Fibroblast of skin of back (primary cell): ENCODE measurements at places on chromosomes 7 and 10.

DNA sequence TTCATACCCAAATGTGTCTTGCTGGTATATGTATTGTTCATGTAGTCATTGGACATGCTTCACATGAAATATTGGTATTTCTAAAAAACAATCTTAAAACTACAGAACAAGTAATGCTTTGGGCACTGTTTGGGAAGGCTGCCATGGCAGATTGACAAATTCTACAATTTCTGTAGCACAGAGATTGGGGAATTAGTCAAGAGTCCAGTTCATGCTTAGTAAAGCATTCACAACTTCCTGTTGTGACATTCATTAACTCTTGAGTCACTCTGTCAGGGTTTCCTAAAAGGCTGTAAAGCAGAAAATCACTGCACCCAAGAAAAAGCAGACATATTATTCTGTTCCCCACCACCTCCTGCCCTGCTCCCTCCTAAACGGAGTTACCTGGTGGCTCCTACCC is 398.9 kb downstream of the PHTF2 start:
- peak; percentile 66 for DNase-seq

DNA sequence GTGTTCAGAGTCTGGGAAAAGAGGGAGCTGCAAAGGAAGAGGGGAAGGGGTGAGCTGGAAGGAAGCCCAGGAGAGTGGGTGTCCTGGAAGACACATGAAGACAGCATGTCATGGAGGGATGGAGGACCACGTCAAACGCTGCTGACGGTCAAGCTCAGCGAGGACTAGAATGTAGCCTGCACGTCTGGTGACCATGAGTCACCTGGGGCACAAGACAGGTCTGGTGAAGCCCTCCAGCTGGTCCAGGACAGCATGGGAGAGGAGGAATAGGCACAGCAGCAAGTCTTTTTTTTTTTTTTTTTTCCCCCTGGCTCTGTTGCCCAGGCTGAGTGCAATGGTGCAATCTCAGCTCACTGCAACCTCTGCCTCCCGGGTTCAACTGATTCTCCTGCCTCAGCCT is 19.6 kb upstream of the AMZ1 start:
- no peak for DNase-seq

GRCh38 chr7:21041666-21042065 is 255.0 kb upstream of the SP8 start:
- DNase-seq = no peak

GRCh38 chr7:54360075-54360840 is 181.9 kb upstream of the VSTM2A start:
- no peak for DNase-seq

- no peak for DNase-seq
These were observed 228.6 kb upstream of the TMEM72 start for GRCh38 chr10:44682507-44682906.

- DNase-seq = no peak
These were observed 52.1 kb downstream of the INPP5A start for GRCh38 chr10:132589681-132590080.

DNA sequence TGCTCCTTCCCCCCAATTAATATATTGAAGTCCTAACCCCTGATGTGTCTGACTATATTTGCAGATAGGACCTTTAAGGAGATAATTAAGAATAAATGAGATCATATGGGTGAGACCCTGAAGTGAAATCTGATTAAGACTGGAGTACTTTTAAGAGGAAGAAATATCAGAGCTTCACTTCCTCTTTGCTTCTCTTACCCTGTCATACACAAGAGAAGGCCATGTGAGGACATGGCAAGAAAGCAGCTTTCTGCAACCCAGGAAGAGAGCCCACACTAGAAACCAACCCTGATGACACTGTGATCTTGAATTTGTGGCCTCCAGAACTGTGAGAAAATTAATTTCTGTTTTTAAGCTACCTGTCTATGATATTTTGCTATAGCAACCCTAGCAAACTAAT is 44.2 kb downstream of the JMJD1C start:
- DNase-seq = no peak

DNA sequence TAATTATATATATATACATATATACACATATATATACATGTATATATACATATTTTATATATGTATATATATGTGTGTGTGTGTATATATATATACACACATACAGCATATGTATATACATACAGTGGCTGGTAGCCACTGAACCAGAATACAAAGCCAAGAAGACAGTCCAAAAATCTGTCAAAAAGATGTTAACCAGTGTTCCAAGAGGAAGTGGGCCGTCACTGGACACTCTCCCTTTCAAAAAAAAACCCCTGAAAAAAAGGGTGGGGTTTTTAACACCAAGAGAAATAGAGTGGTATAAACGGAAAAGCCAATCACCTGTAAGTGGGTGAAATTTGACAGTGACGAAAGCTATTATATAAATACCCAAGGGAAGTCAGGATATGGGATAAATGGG is 31.1 kb upstream of the C1GALT1 start:
- DNase-seq = no peak
